Stromal cell of bone marrow (primary cell): ENCODE measurements at places on chromosomes 5 and 9.
A peak's percentile ranks its signal among the peaks of the same experiment; 100 is the strongest.

DNA sequence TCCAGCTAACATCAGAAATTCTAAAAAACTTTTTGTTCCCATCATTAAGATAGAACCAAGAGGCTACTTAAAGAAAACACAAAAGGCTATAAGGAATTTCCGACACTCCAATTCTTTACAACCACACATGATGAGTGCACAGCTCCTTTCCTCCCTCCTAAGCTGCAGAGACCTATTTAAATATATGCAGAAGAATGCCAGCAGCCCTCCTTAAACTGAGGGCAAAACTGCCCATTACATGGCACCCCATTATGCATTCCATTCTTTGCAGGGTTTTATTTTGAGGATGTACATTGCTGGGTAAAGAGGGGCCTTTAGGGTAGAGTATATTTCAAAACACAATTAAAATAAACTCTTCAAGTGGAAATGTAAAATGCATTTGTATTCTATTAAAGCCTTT lies 502.9 kb downstream of the RASEF start:
- DNase-seq: no peak

- DNase-seq: no peak
Observed at GRCh38 chr5:62606878-62607277, 28.3 kb downstream of the LRRC70 start.

DNA sequence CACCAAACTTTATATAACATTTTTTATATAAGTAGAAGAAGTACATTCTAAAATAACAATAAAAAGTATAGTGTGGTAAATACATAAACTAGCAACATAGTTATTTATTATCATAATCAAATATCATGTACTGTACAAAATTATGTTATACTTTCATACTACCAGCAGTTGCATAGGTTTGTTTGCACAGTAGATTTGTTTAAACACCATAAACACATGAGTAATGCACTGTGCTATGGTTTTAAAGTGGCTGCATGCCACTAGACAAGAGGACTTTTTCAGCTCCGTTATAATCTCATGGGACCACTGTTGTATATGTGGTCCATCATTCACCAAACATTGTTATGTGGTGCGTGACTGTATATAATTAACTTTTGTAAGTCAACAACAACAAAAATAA lies 137.6 kb downstream of the DRD1 start:
- DNase-seq: no peak

DNA sequence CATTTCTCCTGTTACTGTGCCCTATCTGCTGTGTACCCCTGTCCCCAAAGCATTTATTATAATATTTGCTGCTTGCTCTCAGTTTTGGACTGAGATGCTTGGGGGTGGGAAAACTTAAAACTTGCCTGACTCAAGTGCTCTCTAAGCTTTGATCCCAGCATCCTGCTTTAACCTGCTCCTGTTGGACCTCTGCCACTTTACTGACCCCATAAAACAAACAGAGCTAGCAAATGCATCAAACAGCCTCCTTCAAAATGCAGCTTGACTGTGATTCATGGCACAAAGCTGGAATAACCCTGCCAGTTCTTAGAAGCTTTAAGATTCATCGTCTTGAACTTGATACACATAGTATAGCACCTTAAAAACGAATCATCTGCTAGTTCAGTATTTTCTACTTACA lies 212.5 kb downstream of the DEPDC1B start:
- DNase-seq: no peak

- no peak for DNase-seq
Observed at GRCh38 chr9:108634204-108634603, 221.6 kb downstream of the ACTL7B start.

DNA sequence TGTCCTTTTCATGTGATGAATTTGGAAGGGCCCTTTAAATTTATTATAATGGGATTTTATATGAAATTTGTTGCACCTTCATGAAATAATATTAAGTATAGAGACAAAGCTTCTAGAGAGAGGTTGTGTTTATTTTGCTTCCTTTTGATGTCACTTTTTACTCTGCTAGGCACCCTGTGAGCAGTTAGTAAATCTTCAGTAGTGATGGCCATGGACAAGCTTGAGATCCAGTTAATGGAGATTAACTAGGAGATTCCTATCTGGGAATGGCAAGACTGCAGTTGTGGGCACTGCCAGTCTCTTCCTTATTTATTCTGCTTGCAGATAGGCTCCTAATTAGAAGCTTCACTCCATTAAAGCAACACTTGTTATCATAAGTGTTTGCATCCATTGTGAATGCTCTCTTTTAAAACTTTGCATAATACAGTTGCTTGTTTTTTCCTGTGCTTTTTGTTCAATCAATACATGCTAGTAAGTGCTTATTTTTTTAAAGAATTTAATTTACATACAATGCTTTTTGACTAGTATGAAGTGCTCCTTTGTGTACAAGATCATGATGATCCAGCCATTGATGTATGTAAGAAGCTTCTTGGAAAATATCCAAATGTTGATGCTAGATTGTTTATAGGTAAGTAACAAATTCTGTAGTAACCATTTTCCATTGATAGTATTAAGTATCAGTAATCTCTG lies 25.9 kb downstream of the UGCG start:
- no peak for DNase-seq

GRCh38 chr9:99155736-99156135 lies 50.8 kb downstream of the TGFBR1 start:
- no peak for DNase-seq

- DNase-seq: no peak
Observed at GRCh38 chr5:5304361-5305020, 118.0 kb upstream of the ICE1 start.

DNA sequence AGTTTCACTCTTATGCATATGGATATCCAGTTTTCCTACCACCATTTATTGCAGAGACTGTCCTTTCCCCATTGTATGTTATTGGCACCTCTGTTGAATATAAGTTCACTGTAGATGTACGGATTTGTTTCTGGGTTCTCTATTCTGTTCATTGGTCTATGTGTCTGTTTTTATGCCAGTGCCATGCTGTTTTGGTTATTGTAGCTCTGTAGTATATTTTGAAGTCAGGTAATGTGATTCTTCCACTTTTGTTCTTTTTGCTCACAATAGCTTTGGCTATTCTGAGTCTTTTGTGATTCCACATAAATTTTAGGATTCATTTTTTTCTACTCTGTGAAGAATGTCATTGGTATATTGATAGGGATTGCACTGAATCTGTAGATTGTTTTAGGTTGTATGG lies 26.1 kb upstream of the CCNB1 start:
- no peak for DNase-seq

DNA sequence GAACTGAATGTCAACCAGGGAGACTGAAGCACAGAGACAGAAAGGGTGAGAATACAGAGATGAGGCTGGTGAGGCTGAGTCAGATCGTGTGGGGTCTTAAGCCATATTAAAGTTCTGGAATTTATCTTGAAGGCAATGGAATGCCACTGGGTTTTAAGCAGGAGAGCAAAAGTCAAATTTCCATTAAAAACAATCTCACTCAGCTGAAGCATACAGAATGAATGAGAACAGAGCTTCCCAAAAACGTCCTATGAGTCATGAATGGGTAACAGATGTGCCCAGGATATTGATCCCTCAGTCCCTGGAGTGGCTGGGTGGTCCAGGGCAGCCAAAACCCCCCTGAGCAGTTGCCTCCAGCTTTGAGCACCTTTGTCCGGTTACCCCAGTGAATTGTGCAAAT lies 44.9 kb downstream of the PFDN1 start:
- peak; percentile 26 for DNase-seq
